ENCODE measurements at places on chromosomes 4 and X.

GRCh38 chr4:166363198-166363597 is 490.2 kb downstream of the TLL1 start:
- no peak for DNase-seq

DNA sequence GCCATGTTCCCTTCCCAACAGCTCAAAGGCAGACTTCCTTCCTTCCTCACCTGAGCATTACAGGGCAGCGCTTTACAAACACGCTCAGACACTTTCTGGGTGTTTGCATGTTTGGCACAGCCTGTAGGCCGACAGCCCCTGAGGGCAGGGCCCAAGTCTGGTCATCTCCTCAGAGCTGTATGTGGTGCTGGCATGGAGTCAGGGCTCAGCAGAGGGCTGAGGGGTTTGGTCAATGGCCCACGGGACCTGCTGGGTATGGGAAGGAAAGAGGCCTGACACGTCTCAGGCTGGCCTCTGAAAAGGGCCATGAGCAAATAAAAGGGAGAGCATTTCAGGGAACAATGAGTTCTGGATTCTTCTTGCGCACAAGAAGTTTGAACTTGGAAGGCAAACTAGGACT is 73.8 kb upstream of the MAP3K15 start:
- no peak for DNase-seq

DNA sequence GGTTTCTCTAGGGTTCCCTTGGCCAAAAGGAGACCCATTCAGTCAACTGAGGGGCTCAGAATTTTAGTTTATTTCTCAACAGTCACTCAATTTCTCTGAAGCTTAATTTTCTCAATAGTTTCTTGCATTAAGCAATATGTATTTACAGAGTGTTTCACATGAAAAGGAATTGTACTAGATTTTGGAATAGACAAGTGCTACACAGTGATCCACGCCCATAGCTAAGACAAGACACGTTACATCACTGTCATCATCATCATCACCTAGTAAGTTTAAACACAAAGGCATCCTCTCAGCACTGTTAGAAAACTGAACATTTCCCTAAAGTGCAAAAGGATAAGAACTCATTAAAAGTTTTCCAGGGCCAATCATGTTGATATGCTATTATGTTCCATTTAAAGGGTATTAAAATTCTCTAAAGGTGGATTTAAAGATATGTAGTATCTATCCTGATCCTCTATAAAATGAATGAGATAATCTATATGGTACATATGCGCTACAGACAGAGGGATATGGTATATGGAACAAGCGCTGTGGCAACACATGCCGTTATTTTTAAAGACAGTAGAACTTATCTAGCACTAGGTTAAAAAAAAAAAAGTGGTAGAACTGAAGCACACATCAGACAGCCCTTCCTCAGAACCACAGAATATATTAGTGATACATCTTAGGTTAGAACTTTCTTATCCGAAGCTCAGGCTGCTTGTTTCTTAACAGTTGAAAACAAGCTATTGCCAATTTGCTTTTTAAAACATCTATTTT is 12.1 kb downstream of the PPA2 start:
- no peak for DNase-seq

DNA sequence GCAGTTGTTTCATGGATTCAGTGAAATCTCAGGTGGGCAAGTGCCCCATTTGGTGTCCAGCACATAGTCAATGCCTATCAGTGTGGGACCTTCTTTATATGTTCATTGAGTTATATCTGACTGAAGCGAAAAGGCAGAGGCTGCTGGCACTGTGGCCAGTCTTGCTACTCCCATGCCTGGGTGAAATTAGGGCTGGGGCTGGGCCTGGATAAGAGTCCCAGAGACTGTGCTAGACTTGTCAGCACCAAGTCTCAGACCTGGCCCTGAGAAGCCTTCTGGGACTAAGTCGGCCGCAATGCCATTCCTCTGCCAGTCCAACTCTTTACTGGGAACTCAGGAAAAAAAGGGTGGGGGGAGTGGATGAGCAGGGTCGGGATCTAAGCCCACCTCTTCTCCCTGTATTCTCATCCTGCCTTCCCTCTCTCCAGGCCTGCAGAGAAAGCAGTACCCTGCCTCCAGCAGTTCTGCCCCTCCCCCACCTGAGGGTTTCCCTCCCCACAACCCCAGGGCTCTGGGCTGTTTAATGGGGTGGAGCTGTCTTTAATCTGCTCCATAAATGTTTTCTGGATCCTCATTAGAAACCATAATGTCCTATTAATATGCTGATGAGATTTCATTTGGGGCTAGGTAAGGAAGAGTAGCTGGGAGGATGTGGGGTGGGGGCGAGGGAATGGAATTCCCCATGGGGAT is 153.5 kb upstream of the PJA1 start:
- no peak for DNase-seq

- DNase-seq = no peak
Measured at GRCh38 chrX:108420481-108420880, 17.7 kb downstream of the COL4A6 start.

DNA sequence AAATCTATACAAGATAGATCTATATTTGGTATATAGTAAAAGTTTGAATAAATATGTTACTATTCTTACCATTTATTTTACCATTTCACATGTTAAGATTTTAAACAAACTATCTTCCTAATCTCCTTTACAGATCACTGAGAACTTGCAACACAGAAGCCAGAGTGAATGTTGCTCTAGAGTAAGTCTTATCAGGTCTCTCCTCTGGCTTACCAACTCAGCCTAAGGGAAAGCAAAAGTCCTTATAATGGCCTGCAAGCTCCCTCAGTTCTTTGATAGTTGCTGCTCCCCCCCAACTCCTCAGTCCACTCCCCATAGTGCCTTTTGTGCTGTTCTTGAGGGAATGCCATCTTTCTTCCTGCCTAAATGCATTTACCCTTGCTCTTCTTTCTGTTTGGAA is 25.7 kb upstream of the SLC7A11 start:
- no peak for DNase-seq

DNA sequence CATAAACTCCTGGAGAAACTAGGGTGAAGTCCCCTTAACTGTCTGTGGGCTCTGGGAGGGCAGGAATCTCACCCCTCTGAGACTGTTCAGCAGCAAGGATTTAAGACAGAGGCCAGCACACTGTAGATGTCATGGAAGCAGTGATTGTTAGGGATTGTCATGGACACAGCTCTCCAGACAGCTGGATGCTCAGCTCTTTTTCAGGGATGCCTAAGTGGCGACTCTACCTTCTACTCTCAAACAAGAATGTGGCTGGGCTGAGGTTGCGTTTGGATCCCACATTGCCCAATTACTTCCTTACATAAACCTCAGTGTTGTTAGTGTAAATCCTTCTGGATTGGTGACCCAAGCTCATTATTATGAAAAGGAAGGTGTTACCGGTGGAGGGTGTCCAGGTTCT is 291.9 kb upstream of the VCX3A start:
- no peak for DNase-seq

GRCh38 chr4:930827-931193 is 1.3 kb downstream of the GAK start:
- no peak for DNase-seq

DNA sequence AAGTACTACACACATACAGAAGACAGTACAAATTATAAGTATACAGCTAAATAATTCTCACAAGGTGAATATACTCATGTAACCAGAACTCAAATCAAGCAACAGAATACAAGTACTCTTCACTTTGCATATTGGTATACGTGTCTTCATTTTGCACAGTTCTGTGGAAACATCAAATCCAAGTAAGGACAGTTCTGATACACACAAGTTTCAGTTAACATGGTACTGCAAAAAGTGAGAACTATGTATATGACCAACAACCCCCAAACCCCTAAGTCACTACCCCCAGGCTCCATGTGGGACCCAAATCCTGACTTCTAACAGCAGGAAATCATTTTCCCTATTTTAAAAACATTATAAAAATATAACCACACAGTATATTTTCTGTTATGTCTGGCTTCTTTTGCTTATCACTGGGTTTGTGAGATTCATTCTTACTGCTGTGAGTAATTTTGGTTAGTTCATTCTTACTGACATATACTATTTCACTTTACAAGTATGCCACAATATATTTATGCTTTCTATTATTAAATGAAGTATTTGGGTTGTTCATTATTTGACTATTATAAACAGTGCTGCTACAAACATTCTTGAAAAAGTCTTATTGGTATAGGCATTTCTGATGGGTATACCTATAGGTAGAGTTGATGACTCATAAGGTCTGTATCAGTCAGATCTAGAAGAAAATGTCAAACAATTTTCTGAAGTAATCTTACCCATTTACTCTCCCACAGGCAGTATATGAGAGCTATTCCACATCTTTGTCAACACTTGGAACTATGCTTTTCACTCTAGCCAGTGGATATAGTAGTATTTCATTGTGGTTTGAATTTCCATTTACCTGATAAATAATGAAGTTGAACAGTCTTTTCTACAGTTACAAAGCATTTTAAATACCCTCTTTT is 47.0 kb downstream of the SCLT1 start:
- DNase-seq = no peak

DNA sequence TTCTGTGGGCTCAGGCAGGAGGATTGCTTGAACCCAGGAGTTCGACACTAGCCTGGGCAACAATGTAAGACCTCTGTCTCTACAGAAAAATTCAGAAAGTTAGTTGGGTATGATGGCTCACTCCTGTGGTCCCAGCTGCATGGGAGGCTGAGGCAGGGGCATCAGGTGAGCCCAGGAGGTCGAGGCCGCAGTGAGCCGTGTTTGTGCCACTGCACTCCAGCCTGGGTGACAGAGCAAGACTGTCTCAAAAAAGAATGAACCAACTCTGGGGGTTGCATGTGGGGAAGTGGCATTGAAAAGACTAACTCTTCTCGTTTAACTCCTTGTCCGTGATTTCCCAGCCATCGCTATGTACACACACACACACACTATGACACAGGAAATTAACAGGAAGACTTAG is 26.9 kb downstream of the ENOPH1 start:
- no peak for DNase-seq

GRCh38 chr4:78665216-78665770 is 110.9 kb upstream of the BMP2K start:
- DNase-seq = no peak

GRCh38 chrX:13761606-13762414 is 27.3 kb downstream of the OFD1 start:
- DNase-seq = peak; percentile 21

- DNase-seq = peak; percentile 87
Measured at GRCh38 chr4:124415146-124415545, 297.4 kb downstream of the ANKRD50 start.

- DNase-seq = peak; percentile 96
Measured at GRCh38 chr4:177484613-177485021, 42.4 kb upstream of the AGA start.

DNA sequence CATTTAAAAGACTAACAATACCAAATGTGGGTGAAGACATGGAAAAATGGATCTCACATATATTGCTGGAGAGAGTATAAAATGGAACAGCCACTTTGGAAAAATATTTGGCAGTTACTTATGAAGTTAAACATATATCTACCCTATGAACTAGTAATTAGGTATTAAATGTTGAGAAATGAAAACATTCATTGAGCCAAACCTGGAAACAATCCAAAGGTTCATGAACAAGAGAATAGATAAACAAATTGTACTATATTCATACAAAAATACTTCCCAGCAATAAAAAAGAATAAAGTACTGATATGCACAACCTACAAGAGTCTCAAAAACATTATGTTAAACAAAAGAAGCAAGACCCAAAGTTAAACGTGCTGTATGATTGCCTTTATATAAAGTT is 4.0 kb upstream of the EGF start:
- DNase-seq = no peak

GRCh38 chr4:74189331-74190043 is 31.6 kb downstream of the MTHFD2L start:
- peak; percentile 76 for DNase-seq
